ENCODE measurements at places on chromosomes 4 and X.

GRCh38 chr4:169626331-169627282 lies 6.2 kb downstream of the CLCN3 start:
- no peak for DNase-seq

DNA sequence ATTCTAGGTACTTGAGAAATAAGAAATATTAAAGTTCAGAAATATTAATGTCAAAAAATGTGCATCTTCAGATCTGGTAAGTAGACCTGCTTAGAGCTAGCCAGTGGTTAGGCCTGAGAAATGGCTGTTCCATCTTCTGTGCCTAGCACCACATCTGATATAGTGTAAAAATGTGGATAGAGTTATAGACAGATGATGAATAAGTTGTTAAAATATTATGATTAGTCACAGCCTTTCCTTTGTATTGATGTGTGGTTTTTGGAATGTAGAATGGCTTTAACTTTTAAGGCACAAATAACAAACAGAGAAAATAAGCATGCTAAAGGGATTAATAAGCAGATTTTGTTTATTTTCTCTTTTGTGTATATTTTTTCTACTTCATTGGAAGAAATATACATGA lies 133.5 kb upstream of the NUDT6 start:
- peak; percentile 3 for DNase-seq

GRCh38 chr4:27397886-27398285 lies 537.2 kb downstream of the STIM2 start:
- peak; percentile 43 for DNase-seq

GRCh38 chrX:44651358-44651757 lies 108.7 kb upstream of the FUNDC1 start:
- no peak for DNase-seq

DNA sequence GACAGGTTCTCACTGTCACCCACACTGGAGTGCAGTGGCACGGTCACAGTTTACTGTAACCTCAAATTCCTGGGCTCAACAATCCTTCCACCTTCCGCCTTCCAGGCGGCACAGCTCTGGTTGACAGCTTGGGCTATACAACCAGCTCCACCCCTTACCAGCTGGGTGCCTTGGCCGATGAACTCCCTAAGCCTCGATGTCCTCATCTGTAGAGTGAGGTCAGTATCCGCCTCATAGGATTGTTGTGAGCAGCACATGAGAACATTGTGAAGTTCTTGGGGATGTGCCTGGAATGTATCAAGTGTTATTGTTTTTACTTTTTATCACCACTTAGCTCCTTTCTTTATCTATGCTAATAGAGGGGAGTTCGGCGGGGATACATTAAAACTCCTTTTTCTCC lies 23.3 kb downstream of the UCHL1 start:
- no peak for DNase-seq
